ENCODE measurements at places on chromosomes 12 and 14.

- no peaks in the 10 kb centered on the region for H3K36me3 ChIP-seq
- no peak overlapping the region for H3K27ac ChIP-seq
- DNase-seq = no peak
- H3K27me3 ChIP-seq = peaks cover 2% of the 10 kb centered on the region
- H3K4me1 ChIP-seq = no peaks in the 10 kb centered on the region
- H3K4me3 ChIP-seq = no peak overlapping the region
Measured at GRCh38 chr14:95281560-95282176, 38.0 kb downstream of the CLMN start.

- H3K4me1 ChIP-seq = peaks cover 7% of the 10 kb centered on the region
- no peaks in the 10 kb centered on the region for H3K27me3 ChIP-seq
- H3K4me3 ChIP-seq = no peak overlapping the region
- no peaks in the 10 kb centered on the region for H3K36me3 ChIP-seq
Measured at GRCh38 chr12:51898937-51899336, 8.4 kb upstream of the ACVRL1 start.

- no peak overlapping the region for H3K4me3 ChIP-seq
- H3K27me3 ChIP-seq = no peaks in the 10 kb centered on the region
- peaks cover 16% of the 10 kb centered on the region for H3K4me1 ChIP-seq
- no peak overlapping the region for H3K27ac ChIP-seq
- no peak for DNase-seq
Measured at GRCh38 chr12:53091756-53092155, 5.7 kb upstream of the IGFBP6 start.

DNA sequence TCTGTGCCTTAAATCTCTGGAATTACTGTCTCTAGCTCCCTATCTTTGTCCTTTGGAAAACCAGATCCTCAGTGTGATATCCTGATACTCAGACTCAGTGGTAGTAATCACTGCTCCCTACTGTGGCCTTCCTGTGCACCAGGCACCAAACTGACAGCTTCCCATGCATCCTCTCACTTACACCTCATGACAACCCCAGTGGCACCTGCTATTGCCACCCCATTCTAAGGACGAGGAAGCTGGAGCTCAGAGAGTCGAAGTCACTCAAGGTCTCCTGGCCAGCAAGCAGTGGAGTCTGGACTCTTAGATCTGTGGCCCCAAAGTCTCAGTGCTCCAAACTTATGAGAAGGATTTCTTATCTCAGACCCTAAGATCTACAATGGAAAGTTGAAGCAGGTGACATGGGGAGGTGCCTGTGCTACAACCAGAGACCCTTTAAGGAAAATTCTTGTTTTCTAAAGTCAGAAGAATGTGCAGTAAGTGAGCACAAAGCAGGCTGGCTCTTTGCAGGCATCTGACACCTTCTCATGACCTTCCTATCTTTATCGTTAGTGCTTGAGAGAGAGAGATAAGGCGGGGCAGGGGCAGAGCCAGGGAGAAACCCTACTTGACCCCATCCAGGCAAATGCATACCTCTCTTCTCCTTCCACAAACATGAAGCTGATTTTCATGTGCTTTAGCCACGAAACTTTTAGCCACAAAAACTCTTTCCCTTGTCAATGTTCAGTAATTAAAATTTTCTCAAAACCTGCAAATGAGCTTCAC lies 47.1 kb downstream of the CCDC60 start:
- no peaks in the 10 kb centered on the region for H3K36me3 ChIP-seq
- H3K4me3 ChIP-seq = no peak overlapping the region
- H3K27me3 ChIP-seq = no peaks in the 10 kb centered on the region
- H3K4me1 ChIP-seq = no peaks in the 10 kb centered on the region

- H3K27ac ChIP-seq = no peak overlapping the region
- no peaks in the 10 kb centered on the region for H3K27me3 ChIP-seq
- H3K4me3 ChIP-seq = no peak overlapping the region
- H3K4me1 ChIP-seq = no peaks in the 10 kb centered on the region
- DNase-seq = peak; percentile 45
Measured at GRCh38 chr12:96308881-96309280, 91.4 kb downstream of the CDK17 start.

GRCh38 chr12:129483111-129483893 lies 420.5 kb downstream of the TMEM132D start:
- no peaks in the 10 kb centered on the region for H3K36me3 ChIP-seq
- no peak for DNase-seq
- H3K27ac ChIP-seq = no peak overlapping the region
- H3K27me3 ChIP-seq = no peaks in the 10 kb centered on the region
- H3K4me3 ChIP-seq = no peak overlapping the region

DNA sequence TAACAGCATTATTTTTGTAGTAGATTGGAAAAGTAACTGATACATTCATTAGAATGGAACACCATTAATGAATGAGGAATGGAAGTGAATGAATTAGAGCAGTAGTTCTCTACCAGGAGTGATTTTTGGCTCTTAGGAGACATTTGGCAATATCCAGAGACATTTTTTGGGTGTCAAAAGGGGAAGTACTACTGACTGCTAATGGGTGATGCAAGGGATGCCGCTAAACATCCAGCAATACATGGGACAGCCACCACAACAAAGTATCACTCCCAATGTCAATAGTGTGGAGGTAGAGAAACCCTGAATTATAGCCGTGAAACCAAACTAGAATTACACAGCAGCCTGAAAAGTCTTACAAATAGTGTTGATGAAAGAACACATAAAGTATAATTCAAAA lies 1.5 kb downstream of the CHURC1 start:
- no peaks in the 10 kb centered on the region for H3K27me3 ChIP-seq
- no peak overlapping the region for H3K27ac ChIP-seq
- H3K4me1 ChIP-seq = peaks cover 6% of the 10 kb centered on the region

GRCh38 chr12:124700810-124701592 lies 133.6 kb upstream of the NCOR2 start:
- no peak overlapping the region for H3K4me3 ChIP-seq
- DNase-seq = peak; percentile 50
- no peaks in the 10 kb centered on the region for H3K27me3 ChIP-seq
- peaks cover 10% of the 10 kb centered on the region for H3K4me1 ChIP-seq
- H3K27ac ChIP-seq = no peak overlapping the region

GRCh38 chr12:13197526-13198143 lies 1.1 kb downstream of the EMP1 start:
- H3K27me3 ChIP-seq = no peaks in the 10 kb centered on the region
- H3K36me3 ChIP-seq = no peaks in the 10 kb centered on the region
- peaks cover 23% of the 10 kb centered on the region for H3K4me1 ChIP-seq
- H3K4me3 ChIP-seq = peak overlapping the region; percentile 73
- H3K27ac ChIP-seq = peak overlapping the region; percentile 94

DNA sequence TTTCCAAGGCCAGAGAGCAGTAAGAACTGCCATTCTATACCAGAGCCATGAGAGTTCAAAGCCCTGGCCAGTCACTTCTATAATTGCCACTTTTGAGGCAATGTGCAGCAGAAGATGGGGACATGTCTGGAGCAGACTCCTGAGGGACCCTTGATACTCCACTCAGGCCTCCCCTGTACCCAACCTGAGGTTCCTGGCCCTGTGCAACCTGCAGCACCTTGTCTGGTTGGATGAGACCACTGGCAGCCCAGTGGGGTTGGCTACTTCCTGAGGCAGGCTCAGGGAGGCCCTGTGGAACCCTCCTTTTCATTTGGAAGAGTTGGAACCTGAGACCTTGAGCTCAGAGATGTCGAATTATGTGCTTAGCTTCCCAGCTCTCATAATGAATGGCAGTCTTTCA lies 54.4 kb downstream of the GALNT16 start:
- H3K27me3 ChIP-seq = peaks cover 6% of the 10 kb centered on the region
- H3K4me3 ChIP-seq = no peak overlapping the region
- no peak for DNase-seq
- H3K4me1 ChIP-seq = peaks cover 11% of the 10 kb centered on the region
- H3K27ac ChIP-seq = no peak overlapping the region

Measured in IMR-90 (cell line).